ENCODE measurements at places on chromosomes 7 and 10.
A peak's percentile ranks its signal among the peaks of the same experiment; 100 is the strongest.

DNA sequence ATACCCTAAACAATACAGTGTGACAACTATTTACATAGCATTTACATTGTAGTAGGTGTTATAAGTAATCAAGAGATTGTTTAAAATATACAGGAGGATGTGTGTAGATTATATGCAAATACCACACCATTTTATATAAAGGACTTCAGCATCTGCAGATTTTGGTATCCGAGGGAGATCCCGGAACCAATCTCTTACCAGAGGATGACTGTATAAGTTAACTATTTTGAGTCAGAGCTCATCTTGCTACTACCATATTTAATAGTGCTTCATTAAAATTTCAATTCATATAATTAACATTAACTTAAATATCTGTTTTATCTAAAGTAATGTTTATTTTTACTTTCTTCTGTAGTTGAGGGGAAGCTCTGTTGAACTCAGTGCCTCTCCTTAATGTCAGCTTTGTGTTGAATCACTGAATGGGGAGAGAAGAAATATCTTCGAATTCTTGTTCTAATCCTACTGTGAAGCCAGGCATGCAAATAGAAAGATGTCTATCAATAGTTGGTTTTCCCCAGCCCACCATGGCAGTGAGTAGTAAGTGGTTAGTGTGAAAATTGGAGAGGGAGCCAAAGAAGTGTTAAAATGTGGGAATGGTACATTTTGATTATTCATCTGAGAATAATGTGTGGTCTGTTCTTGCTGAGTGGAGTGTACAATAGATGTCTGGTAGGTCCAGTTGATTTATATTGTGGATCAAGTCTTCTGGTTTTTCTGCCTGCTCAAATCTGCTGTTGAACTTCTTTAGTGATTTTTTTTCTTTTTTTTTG is 90.1 kb upstream of the CYP26C1 start:
- DNase-seq, result no peak

- no peak for DNase-seq
Measured at GRCh38 chr10:89185658-89186057, 21.5 kb downstream of the CH25H start.

GRCh38 chr10:73494213-73494612 is 1.6 kb downstream of the PPP3CB start:
- no peak for DNase-seq

- DNase-seq, result no peak
Measured at GRCh38 chr7:106600569-106601373, 60.2 kb downstream of the CCDC71L start.

GRCh38 chr7:36144189-36144588 is 8.9 kb upstream of the EEPD1 start:
- DNase-seq, result peak; percentile 27

- no peak for DNase-seq
Measured at GRCh38 chr10:9853405-9854355, 1164.0 kb upstream of the CELF2 start.

- no peak for DNase-seq
Measured at GRCh38 chr10:128307820-128308219, 181.6 kb upstream of the MKI67 start.

- DNase-seq, result peak; percentile 54
Measured at GRCh38 chr10:62503872-62504271, 129.7 kb downstream of the ZNF365 start.

- no peak for DNase-seq
Measured at GRCh38 chr7:17774248-17774647, 166.0 kb downstream of the SNX13 start.

- DNase-seq, result no peak
Measured at GRCh38 chr10:112287844-112288243, 4.6 kb downstream of the TECTB start.

DNA sequence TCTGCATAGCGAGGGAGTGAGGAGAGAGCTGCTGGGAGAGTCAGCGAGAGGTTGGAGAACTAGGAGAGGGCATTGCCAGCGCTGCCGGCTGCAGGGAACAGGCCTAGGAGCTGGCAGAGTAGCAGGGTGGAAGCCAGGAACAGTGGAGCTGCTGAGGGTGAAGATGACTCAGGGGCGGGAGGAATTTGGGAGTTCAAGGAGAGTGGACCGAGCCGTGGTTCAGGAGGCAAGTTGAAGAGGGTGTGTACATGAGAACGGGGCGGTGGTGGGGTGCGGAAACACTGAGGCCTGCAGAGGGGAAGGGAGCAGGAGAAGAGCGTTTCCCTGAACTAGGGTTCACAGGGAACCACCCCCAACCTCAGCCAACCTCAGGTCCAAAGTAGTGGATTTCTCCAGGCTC is 31.5 kb downstream of the HIF1AN start:
- DNase-seq, result no peak

DNA sequence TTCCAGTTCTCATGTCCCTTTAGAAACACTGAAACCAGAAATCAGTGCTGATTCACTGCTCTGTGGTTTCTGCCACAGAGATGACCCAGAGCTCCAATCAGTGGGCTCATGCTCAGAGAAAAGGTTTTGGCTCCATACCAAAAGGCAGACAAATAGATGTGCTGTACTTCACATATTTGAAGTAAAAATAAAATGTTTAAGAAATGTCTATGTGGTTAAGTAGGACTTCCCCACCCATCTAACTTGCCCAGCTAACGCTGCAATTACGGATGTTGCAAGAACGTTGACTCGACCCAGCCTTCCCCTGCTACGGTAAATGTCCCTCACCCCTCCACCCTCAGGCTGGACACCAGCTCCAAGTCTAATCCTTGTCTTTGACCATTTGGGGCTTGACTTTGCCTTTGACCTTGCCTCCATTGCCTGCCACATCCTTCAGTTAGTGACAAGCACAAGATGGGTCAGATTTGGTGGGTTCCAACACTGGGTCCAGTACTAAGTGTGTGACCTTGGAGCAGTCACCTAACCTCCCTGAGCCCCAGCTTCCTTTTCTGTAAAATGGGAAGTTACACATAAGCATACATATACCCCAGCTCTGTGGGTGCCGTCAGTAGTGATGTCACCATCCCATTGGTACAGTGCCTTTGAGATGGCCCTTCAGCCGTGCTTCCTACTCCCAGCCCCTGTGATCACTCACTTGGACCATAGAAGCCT is 95.8 kb downstream of the CHST15 start:
- DNase-seq, result peak; percentile 93

- peak; percentile 78 for DNase-seq
Measured at GRCh38 chr10:102455893-102456471, 4.6 kb upstream of the C10orf95 start.

DNA sequence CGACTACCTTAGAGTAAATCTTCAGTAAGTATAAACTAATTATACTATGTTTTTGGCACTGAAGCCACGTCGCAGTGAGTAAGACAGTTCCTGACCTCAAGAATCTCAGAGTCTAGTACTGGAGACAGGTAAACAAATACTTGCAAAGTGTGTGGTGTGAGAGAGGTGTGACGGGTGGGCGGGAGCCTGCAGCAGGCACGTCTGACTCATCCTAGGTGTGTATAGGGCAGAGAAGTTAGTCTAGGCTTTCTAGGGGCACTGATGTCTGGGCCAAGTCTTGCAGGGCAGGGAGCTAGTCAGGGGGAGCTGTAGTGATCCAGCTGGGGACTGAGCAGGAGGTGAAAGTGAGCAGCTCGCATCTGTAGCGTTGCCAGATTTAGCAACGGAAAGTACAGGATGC is 35.9 kb upstream of the SFTPD start:
- DNase-seq, result no peak

DNA sequence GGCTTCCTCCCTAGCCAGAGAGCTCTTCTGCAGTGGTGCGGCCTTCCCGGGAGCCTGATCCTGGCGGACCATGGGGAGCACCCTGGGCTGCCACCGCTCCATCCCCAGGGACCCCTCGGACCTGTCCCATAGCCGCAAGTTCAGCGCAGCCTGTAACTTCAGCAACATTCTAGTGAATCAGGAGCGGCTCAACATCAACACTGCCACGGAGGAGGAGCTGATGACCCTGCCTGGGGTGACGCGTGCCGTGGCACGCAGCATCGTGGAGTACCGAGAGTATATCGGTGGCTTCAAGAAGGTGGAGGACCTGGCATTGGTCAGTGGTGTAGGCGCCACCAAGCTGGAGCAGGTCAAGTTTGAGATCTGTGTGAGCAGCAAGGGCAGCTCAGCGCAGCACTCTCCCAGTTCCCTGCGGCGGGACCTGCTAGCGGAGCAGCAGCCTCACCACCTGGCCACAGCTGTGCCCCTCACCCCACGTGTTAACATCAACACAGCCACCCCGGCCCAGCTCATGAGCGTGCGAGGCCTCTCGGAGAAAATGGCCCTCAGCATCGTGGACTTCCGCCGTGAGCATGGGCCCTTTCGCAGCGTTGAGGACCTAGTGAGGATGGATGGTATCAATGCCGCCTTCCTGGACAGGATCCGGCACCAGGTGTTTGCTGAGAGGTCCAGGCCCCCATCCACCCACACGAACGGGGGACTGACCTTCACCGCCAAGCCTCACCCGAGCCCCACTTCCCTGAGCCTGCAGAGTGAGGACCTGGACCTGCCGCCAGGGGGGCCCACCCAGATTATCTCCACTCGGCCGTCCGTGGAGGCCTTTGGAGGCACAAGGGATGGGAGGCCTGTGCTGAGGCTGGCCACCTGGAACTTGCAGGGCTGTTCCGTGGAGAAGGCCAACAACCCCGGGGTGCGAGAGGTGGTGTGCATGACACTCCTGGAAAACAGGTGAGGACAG is 1.5 kb downstream of the EEPD1 start:
- DNase-seq, result no peak

DNA sequence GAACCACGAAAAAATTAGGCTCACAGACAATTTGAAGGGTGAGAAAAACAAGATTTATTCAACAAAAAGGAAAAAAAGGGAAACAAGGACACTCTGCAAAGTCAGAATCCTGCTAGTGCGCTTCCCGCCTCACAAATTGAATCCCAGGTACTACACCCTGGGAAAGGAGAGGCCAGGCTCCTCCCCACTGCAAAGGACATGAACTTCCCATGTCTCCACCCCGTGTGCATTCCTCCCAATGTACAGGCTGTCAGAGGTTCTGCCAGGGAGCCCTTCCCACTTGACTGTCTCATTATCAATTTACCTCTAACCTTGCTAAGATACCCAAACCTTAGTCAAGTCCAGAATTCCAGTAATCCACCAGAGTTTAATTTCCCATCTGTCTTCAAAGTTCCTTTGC is 70.4 kb upstream of the CDK1 start:
- no peak for DNase-seq

GRCh38 chr7:4734587-4735345 is 40.7 kb upstream of the AP5Z1 start:
- no peak for DNase-seq

GRCh38 chr10:75034131-75034512 is 77.3 kb upstream of the SAMD8 start:
- peak; percentile 40 for DNase-seq

GRCh38 chr10:104232613-104233102 is 494 bp upstream of the CFAP43 start:
- DNase-seq, result no peak

All from inflammatory macrophage treated with lipopolysaccharide for 1 hour (primary cell).